ENCODE measurements at places on chromosomes 11 and 22.
A peak's percentile ranks its signal among the peaks of the same experiment; 100 is the strongest.

- DNase-seq = no peak
Measured at GRCh38 chr11:69683764-69684333, 8.7 kb upstream of the LTO1 start.

- no peak for DNase-seq
Measured at GRCh38 chr22:48870436-48870835, 957.2 kb downstream of the BRD1 start.

DNA sequence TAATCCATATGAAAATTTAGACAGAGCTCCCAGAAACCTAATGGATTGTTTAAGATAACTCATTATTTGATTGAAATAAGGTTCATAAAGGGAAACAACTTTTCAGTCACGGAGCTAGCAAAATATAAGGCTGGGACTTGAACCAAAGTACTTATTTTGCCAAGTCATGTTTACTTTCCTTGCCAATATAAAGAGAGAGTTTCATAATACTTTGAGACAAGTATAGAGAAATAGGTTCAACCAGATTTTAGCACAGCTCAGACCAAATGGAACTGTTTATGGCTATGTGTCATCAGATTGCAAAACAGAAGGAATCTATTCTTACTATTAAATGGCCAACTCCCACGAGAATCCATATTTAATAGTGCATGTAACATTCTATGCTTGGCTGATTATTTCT is 1517.5 kb upstream of the TENM4 start:
- DNase-seq = no peak

DNA sequence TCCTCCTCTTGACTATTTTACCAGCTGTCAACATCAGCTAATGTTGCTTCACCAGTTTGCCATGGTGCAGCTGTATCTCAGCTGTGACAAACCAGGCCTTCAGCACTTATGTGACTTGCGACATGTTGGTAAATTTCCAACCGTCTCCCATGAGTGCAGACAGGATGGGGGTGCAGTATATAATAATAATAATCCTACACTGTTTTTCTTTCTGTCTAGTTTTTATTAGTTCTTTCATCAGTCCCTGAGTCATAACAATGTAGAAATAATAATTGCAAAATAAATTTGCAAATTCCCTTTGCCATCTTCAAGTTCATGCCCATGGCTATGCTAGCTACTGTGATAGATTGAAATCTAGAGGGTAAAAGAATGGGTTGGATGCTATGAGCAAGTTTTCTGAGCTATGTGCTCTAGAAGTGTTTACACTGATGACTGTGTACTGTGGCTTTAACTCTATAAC is 4.9 kb downstream of the MMP13 start:
- no peak for DNase-seq

DNA sequence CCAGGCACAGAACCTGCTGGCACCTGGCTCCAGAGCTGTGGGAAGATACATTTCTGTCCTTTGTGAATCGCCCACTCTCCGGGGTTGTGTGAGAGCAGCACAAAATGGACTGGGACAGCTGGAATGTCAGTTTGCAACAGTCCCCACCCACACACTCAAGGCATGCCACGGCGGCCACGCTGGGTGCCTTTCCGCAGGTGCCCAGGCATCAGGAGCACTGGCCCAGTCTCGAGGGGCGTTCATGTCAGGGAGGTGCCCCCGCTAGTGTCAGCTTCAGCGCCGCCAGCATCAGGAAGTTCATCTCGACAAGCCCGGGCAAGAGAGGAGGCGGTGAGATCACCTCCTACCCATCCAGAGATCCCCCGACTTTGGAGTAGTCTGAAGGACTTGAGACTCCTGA is 2.1 kb downstream of the TP53AIP1 start:
- DNase-seq = no peak

GRCh38 chr11:6911948-6912347 is 8.9 kb upstream of the OR2D3 start:
- no peak for DNase-seq

DNA sequence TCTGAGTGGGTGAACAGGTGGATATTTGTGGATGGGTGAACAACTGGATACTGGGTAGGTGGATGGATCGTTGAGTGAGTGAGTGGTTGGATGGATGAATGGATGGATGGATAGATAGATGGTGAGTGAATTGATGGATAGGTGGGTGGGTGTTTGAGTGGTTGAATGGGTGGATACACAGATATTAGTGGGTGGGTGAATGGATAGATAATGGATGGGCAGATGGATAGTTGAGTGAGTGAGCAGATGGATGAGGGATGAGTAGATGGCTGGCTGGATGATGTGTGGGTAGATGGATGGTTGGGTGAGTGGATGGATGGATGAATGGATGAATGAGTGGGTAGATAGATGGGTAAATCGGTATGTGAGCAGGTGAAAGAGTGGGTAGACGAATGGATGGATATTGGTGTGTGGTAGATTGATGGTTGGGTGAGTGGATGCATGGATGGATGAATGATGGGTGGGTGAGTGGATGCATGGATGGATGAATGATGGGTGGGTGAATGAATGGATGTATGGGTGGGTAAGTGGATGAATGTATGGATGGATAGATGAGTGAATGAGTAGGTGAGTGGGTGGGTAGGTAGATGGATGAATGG is 406.7 kb downstream of the MN1 start:
- DNase-seq = no peak

DNA sequence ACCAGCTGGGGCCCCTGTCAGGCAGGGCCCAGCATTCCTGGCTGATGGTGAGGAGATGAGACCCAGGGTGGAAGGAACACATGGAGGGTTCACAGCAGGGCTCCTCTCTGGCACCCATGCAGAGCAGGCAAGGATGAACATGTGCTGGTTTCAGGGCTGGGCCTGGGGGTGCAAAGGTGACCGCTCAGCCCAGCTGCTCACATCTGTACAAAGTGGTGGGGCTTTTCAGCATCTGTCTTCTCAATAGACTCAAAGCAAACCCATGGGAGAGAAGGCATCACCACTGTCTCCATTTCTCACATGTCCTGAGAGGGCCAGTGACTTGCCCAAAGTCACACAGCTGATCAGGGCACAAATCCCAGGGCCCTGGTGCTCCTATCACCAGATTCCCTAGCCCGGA is 27.3 kb upstream of the TCF20 start:
- no peak for DNase-seq

- DNase-seq = peak; percentile 66
Measured at GRCh38 chr11:131688048-131688693, 317.8 kb downstream of the NTM start.

GRCh38 chr11:109033627-109034338 is 368.9 kb downstream of the DDX10 start:
- DNase-seq = no peak

DNA sequence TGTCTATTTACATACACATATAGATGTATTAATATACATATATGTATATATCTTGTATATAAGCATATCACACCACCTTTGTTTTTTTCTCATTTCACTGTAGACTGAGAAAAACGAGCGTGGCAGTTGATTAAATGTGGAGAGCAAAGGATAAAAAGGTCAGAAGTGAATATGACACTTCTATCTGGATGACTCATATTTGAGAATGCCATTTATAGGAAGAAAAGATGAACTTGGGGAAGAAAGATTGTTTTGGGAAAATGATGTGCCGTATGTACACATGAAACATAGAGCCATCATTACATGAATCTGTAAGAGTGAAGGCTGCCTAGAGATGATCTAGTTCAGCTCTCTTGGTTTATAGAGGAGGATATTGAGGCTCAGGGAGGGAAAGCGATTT is 28.7 kb downstream of the AMOTL1 start:
- no peak for DNase-seq

- DNase-seq = no peak
Measured at GRCh38 chr11:46270684-46271083, 6.8 kb upstream of the CREB3L1 start.

DNA sequence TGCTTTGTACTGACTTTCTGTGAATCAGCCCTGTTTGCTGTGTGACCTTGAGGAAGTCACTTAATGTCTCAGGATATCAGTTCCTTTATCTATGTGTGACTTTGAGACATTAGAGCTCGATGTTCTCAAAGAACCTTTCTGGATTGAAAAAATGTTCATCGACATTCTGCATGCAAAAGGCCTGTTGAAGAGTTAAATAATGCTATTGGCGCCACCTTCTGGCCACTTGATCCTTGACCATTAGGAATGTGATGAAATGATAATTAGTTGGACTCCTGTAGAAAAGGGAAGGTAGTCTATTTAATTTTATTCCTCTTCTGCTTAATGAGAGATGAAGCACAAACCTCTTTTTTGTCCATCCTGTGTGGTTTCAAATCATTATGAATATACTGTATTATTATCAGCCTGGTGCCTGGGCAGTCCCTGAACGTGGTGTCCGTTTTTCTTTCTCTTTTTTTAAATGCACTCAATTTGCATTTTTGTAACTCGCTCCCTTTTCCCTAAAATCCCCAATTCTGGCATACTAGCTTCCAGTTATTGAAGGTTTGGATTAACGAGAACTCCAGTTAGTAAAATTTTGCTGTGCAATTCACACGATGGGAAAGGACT is 20.7 kb downstream of the ELF5 start:
- DNase-seq = peak; percentile 39

- no peak for DNase-seq
Measured at GRCh38 chr22:27576815-27577573, 224.6 kb downstream of the MN1 start.

- no peak for DNase-seq
Measured at GRCh38 chr11:74845978-74846517, 97.4 kb downstream of the RNF169 start.

DNA sequence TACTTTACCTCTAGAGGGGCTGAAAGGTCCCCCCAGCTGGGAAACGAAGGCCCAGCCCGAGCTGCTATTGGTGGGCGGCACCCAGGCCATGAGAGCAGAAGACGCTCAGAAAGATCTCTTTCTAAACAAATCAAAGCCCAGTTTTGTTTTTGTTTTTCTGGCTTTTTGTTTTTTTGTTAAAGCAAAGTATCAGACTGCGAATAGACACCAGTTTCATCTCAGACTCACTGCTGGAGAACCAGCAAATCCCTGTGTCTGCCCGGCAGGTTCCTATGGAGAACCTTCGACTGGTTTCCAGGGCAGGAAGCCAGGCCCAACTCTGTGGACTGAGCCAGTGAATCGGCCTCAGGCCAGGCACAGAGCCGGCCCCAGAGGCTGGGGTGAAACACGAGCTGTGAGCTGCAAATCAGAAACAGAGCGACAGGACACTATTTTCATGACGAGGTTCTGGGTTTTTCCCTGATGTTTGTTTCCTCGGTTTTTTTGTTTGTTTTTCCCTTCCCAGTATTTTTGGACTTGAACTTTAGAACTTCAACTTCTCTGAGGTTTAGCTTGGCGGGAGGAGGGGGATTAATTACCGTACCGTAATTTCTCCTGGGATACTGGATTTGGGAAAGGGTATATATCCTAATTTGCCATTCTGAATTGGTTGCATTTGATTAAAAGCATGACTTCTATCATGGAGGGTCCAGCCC is 16.0 kb upstream of the B4GALNT4 start:
- no peak for DNase-seq

GRCh38 chr11:40397141-40397540 is 1062.3 kb downstream of the LRRC4C start:
- DNase-seq = no peak

GRCh38 chr11:16402654-16403447 is 46.5 kb upstream of the SOX6 start:
- no peak for DNase-seq

GRCh38 chr11:19775622-19776021 is 63.0 kb downstream of the NAV2 start:
- DNase-seq = no peak

GRCh38 chr11:114001416-114001815 is 26.5 kb downstream of the HTR3A start:
- DNase-seq = no peak

- DNase-seq = no peak
Measured at GRCh38 chr11:116328391-116328790, 444.4 kb downstream of the BUD13 start.

DNA sequence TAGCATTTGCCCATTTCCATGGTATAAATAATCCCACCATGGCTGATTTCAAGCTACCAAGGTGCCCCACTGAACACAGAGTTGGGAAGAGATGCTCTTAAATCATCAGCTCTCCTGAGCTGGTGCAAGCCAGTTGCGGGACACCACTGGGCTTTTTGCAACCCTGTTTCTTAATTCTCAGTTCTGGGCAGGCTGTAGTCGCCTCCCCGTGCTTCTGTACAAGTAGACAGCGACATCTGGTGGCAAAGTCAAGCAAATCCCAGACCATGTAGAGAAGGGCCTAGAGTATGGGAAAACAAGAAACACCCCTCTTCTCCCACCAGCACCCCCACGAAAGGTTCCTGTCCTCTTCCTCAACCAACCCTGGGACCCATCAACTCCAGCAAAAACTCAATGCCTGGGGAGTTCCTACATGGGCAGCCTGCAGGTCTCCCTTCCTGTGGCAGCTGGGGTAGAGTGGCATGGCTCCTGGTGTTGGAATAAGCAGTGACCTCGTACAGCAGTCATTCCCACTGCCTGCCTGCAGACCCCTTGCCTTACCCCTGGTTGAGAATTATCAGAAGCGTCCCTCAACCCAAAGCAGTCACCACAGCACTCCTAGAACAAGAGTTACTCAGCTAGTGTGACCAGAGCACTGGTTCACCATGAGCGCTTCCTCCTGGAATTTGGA is 68.4 kb downstream of the IGLL5 start:
- peak; percentile 53 for DNase-seq

- no peak for DNase-seq
Measured at GRCh38 chr11:43550714-43551113, 129.8 kb upstream of the HSD17B12 start.

- DNase-seq = no peak
Measured at GRCh38 chr11:13644997-13645687, 23.3 kb upstream of the FAR1 start.

GRCh38 chr11:43574949-43575912 is 105.3 kb upstream of the HSD17B12 start:
- no peak for DNase-seq

DNA sequence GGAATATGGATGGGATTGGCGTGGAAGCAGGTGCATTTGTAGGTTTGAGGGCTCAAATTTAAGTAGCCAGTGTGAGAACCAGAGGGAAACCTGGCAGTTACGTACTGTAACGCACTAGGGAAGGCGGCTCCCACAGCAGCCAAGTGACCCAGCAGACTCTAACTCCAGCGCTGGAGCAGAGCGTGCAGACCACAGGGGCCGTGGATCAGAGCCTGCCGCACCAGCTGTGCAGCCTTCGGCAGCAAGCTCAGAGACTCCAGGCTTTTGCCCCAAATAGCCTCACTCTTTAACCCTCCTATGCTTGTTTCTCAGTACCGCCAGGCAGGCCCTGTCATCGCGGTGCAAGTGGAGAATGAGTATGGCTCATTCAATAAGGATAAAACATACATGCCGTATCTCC is 12.3 kb downstream of the GLB1L3 start:
- DNase-seq = no peak

GRCh38 chr11:19669511-19669910 is 43.1 kb upstream of the NAV2 start:
- DNase-seq = no peak

DNA sequence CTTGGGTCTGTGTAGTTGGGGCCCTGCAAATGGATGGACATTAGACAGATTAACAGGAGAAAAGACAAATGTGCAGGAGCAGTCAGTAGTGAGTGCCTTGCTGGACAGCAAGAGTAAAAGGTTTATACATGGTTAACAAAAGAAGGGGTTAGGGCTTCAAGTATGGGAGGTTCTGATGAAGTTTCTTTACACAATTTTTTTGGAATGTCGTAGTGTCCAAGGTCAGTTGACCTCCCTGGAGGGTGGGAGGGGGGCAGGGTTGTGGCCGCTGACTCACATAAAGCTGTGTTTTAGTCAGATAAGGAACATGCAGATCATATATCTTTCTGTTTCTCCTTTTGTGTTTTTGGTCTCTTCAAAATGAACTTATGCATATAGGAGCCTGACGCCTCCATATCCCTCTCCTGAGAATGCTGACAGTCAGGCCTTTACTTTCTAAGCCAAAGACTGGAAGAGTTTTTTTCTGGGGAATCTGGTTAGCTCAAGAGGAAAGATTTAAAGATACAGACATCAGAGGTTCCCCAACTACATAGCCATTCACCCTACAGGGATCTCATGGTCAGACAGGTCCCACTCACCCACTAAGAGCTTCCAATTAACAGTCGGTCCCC is 134.3 kb downstream of the NECTIN1 start:
- DNase-seq = no peak

Measured in progenitor cell of endocrine pancreas (in vitro differentiated cells).